ENCODE measurements at places on chromosomes 2 and 18.
A peak's percentile ranks its signal among the peaks of the same experiment; 100 is the strongest.

DNA sequence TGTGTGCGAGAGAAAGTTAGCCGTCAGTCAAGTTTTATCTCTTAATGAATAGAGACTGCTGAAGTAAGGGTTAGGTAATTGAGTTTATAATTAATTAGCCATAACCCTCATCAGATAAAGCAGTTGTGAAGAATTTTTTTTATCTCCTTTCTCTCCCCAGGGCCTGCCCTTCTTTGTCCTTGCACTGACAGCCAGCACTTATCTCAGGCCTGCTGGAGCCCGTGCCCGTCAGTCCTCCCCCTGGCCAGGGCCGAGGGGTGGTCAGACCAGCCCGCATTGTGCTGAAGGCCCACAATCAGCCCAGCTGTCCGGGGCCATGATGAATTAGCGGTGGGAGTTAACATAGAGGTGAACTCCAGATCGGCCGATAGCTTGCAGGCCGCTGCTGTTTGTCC is 315.7 kb downstream of the GBX2 start:
- no peak for DNase-seq

DNA sequence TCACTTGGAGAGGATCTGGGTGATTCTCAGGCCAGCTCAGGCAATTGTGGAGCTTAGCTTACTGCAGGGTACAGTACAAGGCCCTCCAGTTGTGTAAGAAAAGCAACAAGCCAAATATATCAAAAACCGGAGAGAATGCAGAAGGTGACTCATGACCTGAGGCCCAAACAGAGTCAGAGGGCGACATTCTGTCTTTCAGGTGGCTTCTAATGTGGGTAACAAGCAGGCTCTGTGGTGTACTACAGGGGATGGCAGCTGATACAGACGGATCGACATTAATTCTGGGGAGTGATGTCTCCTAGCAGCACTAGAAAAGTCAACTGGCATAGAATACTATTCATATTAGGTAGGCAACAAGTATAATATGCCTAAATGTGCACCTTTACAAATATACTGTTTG is 219.5 kb upstream of the SOX11 start:
- peak; percentile 64 for DNase-seq

- no peak for DNase-seq
Observed at GRCh38 chr18:23547846-23548245, 38.5 kb downstream of the NPC1 start.

DNA sequence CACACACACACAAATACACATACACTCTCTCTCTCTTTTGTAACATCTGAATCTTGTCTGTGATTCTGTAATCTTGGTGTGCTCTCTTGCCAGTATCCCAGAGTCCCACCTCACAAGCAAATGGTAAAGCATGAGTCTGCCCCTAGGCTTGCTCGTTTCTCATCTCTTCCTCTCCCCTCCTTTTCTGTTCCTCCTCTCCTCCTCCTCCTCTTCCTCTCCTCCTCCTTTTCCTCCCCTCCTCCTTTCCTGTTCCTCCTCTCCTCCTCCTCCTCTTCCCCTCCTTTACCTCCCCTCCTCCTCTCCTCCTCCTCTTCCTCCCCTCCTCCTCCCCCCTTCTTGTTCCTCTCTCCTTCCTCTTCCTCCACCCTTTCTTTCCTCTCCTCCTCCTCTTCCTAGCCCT is 59.0 kb downstream of the TNFRSF11A start:
- DNase-seq, result no peak

DNA sequence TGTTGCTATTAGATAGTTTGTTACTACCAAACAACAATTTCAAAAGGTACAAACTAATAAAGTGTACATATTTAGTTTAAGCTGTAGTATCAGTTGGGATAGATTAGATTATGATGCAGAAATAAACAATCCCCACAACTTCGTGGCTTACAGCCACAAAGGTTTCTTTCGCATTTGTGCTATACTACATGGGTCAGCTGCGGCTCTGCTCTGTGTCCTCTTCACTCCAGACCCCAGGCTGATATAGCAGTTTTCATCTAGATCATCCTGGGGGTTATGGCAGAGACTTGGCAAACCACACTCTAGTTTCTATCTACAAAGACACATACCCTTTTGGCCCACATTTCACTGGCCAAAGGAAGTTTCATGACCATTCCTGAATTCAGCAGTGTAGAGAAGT is 108.0 kb upstream of the SP5 start:
- DNase-seq, result no peak

GRCh38 chr2:97763176-97763845 is 49.9 kb downstream of the ZAP70 start:
- DNase-seq, result no peak

DNA sequence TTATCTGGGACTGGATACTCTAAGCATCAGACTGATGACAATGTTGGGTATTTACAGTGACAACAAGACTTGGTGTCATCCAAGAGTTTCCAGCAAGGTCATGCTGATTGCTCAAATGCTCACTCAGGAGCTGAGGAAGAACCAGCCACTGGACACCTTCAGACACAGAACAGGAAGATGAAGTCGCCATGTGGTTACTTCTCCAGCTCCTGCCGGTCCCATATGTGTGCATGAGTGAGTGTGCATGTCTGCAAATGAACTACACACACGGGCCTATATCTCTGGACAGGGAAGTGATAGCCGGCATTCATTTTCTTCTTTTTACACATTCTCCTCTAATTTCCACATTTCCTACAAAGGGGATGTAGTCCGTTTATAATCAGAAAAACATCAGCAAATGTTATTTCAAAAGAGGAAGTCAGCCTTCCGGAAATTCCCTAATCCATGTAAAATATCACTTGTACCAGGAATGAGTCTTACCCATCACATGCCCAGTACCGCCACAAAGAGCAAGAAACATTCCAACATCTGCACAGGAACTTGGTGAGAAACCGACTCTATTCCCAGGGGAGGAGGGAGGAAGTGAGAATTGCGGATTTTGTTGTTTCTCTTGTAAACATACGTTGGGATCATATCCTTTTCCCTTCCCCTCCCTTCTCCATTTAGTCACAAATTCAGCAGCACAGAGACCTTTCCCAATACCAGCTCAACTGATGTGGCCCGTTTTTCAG is 10.8 kb downstream of the RFX8 start:
- no peak for DNase-seq

DNA sequence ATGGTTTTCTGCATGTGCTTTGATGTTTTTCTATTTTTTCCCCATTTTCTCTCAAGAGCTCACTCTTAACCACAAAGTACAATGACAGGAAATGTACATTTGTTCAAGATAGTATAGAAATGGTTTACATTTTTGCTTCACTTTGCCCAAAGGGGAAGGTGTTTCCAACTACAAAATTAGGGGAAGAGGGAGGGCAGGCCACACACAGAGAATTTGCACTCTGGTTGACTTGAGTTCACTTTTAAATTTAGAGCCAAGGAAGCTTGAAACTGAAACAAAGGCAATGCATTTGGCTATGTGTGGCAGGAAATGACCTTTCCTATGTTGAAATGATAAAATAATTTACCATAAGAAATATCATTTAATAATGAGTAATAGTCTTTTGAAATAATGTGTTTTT is 19.1 kb upstream of the VIT start:
- no peak for DNase-seq

GRCh38 chr2:76984359-76984758 is 537.8 kb downstream of the LRRTM4 start:
- DNase-seq, result no peak

DNA sequence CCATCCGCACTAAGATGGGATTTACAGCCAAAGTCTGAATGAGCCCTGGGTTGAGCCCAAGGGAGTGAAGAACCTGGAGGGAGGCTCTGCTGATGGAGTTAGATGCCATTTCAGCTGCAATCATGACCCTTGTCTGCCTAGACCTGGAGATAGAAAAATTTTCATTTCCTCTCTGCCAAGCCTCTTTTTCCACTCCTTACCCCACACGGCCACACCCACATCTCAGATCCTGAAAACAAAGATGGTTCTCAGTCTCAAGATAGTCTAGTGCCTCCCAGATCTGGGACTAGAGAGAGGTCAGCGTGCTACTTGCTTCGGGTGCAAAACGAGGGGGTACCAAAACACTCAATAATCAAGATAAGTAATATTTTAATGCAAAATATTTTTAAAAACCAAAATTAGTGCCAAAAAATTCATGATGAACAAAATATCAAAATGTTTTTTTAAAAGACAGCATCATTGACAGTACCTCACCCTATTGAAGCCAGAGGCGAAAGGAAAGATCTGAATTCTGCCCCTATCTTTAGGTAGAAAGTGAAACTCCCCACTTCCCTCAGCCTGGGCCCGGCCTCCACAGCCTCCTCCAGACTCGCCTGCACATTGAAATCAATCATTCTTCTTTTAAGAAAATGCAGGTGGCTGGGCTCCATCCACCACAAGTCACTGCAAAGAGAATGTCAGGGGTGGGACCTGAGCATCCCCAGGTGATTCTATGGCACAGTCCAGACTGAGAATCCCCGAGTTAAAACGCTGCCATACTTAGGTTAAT is 57.8 kb upstream of the GPR45 start:
- no peak for DNase-seq

GRCh38 chr2:232029346-232029745 is 67.8 kb downstream of the DIS3L2 start:
- no peak for DNase-seq

- DNase-seq, result peak; percentile 60
Observed at GRCh38 chr18:80198994-80199748, 48.1 kb downstream of the PARD6G start.

- DNase-seq, result peak; percentile 60
Observed at GRCh38 chr2:16152071-16152927, 211.9 kb downstream of the MYCN start.

DNA sequence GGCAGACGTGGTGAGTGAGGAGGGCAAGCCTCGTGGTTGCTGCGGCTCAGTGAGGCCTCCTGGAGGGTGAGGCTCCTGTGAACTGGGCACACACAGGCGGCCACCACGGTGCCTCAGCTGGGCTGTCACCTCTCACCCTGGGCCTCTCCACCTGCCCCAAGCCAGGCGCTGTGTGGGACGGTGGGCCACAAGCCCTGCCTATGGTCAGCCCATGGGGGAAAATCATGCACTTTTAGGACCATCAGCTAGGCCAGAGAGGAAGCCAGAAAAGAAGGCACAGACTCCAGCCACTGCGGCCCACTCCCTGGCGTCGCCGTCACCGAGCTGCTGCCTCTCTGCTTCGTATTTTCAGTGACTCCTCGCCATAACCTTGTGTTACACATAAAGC is 28.5 kb upstream of the HS6ST1 start:
- peak; percentile 78 for DNase-seq

DNA sequence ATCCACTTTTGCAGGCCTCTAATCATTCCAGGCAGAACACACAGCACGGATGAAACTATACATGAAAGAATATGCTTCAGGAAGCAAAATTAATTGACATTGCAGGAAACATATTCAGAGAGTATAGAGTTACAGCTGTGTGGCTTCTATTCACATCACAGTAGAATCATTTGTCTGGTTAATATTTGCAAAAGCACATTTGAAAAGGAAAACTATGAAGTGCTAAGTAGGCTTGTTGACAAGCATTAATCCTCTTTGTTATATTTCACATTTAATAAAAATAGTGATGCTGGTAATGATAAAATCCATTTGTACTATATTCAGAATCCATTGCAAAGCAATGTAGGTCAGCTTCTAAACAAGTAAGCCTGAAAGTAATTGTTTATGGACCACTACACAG is 32.2 kb upstream of the PIK3C3 start:
- DNase-seq, result no peak

GRCh38 chr18:50454387-50454988 is 79.6 kb downstream of the SKA1 start:
- DNase-seq, result no peak

- peak; percentile 34 for DNase-seq
Observed at GRCh38 chr18:36299015-36299414, 1.5 kb downstream of the FHOD3 start.

- no peak for DNase-seq
Observed at GRCh38 chr2:33292981-33293595, 183.4 kb upstream of the RASGRP3 start.

GRCh38 chr2:10347562-10347948 is 44.9 kb downstream of the HPCAL1 start:
- DNase-seq, result no peak

DNA sequence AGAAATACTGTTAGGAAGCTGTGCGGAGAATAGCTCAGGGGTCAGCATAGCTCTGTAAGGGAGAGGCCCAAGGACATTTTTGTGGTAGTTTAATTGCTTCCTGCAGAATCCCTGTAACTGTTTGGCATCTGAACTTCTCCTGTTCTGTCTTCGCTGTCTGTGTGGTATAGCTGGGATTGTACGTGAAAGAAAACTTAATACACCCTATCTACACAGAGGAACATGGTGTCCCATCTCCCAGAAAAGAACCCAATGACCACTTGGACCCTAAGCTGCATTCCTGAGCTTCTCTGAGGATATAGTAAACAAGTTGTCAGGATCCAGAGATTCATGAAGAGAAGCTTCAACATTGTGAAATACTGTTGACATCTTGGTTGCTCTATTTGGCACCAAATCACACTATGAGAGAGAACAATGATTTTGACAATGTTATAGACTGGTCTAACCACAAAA is 81.3 kb downstream of the CDC42EP3 start:
- DNase-seq, result no peak

- no peak for DNase-seq
Observed at GRCh38 chr2:237689336-237690131, 62.1 kb downstream of the LRRFIP1 start.

DNA sequence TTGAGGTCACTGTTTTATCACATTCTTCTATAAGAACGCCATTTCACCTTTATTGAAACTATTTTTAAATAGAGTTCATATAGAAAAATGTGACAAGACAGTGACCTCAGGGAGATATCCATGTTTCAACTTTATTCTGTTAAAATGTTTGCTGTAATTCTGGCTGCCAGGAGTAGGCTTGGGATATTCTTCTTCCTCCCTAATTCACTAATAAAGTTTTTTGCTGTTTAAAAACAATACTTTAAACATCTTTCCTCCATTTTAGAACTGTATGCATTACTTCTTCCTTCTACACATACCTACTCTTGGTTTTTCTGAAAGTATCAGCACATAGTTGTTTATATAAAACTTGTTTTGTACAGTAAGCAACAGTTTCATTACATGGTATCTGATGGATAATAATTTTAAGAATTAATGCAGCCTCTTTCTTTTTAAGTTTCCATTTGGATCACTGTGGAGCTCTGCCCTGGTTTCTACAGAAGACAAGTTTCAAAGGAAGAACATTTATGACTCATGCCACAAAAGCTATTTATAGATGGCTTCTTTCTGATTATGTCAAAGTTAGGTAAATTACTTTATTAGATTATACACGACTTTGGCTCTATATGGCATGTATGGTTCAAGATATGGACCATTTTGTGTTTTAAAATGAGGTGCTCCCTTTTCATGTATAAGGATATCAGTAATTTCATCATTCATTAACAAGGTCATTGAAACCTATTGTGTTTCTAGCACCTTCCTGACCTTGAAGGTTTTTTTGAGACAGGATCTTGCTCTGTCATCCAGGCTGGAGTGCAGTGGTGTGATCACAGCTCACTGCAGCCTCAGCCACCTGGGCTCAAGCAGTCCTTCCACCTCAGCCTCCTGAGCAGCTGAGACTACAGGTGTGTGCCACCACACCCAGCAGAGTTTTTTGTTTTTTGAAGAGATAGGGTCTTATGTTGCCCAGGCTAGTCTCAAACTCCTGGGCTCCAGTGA is 7.2 kb downstream of the CPSF3 start:
- DNase-seq, result no peak
